ENCODE measurements at places on chromosomes 3 and 15.
A peak's percentile ranks its signal among the peaks of the same experiment; 100 is the strongest.

DNA sequence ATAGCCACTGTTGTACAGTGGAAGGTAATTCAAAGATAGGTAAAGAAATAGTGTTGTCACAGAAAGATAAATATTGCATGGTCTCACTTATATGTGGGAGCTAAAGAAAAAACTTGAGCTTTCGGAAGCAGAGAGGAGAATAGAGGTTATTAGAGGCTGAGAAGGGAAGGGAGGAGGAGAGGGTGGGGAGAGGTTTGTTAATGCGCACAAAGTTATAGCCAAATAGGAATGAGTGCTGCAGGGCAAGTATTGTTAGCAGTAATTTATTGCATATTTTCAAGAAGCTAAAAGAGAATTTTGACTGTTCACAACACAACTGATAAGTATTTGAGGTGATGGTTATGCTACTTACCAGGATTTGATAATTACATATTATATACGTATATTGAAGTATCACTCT is 154.2 kb downstream of the GABRG3 start:
- no peak for DNase-seq

- DNase-seq = peak; percentile 95
Measured at GRCh38 chr15:72237029-72237852, 6.3 kb upstream of the PKM start.

DNA sequence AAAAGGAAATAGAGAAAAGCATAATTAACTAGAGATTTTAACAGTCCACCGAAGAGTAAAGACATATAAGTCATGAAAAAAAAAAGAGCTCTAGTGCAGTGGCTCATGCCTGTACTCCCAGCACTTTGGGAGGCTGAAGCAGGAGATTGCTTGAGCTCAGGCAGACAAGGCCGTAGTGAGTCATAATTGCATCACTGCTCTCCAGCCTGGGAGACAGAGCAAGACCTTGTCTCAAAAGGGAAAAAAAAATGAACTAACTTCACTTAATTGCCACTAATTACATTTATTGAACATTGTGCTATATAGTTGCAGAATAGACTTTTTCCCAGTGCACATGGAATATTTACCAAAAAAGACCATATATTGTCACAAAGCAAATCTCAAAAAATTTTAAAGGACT is 221.8 kb downstream of the CBLB start:
- peak; percentile 66 for DNase-seq

- no peak for DNase-seq
Measured at GRCh38 chr15:48798319-48798718, 12.6 kb downstream of the CEP152 start.

All from suppressor macrophage treated with lipopolysaccharide for 4 hours (primary cell).